Activated T-cell treated with anti-CD3 and anti-CD28 coated beads for 24 hours (primary cell): ENCODE measurements at places on chromosomes 6 and 20.

GRCh38 chr6:125082908-125083683 is 70.5 kb upstream of the TPD52L1 start:
- DNase-seq: no peak

DNA sequence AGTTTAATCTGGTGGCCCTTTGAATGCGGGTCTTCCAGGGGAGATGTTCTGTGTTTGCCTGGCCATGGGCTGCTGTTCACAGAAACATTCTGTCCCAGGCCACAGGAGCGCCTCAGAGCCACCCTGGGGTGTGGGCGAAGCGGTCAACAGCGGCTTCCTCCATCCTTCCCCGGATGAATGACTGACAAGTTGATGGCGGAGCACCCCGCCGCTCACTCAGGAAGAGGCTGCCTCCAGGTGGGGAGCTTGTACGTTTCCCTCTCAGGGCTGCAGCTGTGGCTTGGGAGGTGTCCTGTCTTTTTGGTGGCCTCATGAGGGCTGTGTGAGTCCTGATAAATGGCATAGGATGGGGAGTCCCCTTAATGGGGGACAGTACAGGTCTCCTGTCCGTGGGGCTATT is 178.4 kb downstream of the NRN1 start:
- no peak for DNase-seq

DNA sequence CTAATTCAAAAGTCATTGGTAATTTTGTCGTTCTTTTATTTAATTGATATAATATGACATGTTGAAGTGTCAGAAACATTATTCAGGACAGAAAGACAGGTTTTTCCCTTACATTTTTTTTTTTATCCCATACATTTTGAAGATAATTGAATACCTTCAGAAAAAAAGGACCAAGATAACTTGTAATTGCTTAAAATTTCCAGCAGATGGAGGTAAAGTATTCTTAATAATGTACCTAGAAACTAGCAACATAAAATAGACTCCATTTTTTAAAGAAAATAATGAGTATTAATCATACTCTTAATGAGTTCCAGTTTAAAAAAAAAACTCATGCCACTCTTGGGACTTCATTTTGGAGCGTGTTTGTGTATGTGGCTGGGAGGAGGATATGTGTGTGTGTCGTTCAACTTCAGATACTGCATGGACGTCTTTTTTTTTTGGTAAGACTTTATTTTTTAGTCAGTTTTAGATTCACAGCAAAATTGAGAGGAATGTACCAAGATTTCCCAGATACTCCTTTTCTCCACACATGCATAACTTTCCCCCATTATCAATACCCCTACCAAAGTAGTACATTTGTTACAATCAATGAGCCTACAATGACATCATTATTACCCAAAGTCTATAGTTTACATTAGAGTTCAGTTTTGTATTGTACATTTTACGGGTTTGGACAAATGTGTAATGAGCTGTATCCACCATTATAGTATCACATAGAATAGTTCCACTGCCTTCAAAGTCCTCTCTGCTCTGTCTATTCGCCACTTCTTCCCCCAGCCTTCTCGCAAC is 79.4 kb downstream of the ROS1 start:
- no peak for DNase-seq

DNA sequence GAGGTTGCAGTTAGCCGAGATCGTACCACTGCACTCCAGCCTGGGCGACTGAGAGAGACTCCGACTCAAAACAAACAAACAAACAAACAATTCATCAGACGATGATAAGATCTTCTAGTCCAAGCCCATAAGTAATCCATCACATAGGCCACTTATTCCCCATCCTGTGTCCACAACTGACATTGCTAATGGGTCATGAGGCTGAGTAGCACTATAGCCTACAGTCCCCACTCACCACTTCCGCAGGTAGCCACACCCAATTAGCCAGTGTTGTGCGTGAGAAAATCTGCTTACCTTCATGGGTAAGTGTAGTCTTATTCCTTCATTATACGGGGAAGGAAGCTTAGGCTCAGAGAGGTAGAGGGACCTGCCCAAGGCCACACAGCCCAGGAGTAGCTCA is 13.1 kb downstream of the JPH2 start:
- no peak for DNase-seq

DNA sequence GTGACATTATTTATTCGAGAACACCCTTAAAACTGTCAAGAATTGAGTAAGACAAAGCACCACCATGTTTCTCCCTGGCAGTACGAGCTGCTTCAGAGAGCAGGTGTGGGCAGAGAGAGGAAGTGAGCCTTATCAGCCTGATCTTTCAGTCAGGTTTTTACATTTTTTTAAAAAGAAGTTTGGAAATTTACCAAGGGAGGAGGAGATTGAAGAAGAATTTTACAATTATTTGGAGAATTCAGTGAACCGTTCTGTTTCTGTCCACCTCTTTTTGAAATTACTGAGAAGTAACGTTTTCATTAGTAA is 75.5 kb downstream of the ZDHHC14 start:
- DNase-seq: no peak

DNA sequence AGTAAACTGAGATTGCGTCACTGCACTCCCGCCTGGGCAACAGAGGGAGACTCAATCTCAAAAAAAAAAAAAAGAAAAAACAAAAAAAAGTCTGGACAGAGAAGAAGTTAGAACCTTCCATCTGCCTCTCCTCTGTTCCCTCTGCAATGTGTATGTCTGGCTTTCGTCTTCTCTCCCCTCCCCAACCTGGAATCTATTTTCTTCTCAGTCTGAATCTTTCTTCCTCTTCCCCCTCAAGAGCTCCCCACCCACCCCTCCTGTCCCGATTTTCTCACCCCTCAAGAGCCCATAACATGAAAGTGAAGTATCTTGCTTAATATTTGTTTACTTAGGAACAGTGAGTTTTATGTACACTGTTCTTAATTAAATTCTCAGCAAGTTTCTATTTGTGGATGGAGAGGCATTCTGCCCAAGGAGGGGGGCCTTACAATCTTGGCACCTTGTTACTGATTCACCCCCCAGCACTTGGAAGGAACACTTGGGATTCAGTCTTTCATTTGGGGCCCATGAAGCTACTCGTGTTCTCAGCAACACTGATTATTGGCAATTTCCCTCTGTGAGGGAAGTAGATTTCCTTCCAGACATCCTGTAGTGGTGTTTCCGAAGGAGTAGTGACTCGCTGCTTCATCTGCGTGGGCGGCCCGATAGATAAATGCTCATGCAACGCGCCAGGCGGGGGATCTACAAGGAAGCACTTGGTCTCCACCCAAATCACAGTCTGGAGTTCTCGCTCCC is 69.3 kb upstream of the SRSF6 start:
- no peak for DNase-seq

GRCh38 chr6:105280033-105280432 is 100.2 kb upstream of the POPDC3 start:
- no peak for DNase-seq

DNA sequence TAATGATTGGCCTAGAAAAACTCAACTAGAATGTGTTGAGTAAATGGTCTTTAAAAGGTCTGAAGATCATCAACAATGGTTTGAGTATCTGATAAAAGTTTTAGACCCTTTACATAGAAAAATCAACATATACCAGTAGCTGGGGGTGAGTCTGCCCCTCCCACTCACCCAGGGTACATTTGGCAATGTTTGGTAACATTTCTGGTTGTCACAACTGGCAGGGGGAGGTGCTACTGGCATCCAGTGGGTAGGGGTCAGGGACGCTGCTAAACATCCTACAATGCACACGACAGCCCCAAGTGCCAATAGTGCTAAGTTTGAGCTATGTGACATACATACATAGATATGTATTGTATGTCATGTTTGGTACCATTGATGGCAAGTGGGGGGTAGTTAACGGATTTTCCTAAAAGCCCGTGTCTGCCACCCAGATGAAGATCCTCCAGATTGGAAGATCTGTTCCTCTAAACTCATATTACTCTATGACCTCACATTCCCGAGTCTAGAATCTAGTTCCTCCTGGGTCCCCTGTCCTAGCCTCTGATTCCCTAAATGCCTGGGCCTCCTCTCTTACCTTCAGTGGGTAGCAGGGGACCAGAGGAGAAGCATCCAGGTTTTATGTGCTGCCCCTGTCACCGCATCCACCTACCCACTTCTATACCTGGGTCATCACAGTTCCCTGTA is 2.5 kb upstream of the MMP9 start:
- DNase-seq: no peak

DNA sequence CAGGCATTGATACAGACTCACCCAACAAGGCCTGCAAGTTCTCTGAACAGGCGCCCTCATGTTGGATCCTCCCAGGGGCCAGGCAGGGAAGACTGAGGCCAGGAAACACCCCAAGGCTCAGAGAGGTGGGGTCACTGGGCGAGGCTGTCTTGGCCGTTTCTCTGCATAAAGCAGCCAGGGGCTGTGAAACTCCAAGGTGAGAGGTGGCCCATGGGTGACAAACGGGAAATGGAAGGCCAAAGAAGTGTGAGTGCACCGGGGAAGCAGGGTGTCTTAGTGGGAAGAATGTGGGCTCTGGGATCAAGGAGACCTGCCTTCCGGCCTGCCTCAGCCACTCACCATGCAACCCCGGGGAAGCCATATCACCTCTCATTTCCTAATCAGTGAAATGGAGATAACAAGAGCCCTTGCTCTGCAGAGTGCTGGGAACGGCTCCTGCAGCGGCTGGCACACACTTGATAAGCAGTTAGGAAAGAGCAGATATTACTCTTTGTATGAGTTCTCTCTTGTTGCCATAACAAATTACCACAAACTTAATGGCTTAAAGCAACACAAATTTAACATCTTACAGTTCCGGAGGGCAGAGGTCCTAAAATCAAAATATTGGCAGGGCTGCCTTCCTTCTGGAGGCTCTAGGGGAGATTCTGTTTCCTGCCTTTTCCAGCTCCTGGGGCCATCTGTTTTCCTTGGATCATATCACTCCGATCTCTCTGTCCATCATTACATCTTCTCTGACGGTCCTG is 168.6 kb downstream of the NFATC2 start:
- no peak for DNase-seq

DNA sequence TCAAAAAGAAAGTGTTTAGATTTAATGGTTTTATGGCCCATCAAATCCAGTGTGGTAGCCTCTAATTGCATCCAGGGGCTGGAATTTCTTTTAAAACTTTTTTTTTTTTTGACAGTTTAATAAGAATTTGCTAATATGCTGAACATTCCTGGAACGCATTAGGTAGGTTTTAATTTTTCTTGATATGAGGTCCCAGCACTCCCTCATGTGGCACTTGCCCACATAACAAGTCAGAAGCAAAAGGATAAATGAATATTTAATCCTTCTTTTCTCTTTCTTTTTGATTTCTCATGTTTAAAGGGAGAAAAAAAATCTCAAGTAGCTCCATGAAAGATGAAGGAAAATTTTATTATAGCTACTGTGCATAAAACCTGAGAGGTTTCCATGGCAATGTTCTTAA is 13.5 kb downstream of the HAO1 start:
- no peak for DNase-seq

DNA sequence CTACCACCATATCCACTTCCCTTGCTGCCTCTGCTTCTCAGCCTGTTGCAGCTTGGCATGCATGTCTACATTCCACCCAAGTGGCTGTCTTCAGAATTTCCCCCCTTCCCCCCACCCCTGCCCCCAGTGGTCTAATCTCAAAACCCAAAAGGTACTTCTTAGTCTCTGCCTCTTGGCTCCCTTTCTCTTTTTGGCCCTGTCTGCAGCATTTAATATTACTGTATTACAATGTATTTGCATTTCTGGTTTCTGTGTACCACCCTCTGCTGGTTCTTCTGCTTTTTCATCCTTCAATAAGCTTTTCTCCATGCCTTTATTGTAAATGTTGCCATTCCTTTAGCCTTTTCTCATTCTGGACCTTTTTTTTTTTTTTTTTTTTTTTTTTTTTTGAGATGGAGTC is 43.0 kb downstream of the RPRD1B start:
- no peak for DNase-seq

DNA sequence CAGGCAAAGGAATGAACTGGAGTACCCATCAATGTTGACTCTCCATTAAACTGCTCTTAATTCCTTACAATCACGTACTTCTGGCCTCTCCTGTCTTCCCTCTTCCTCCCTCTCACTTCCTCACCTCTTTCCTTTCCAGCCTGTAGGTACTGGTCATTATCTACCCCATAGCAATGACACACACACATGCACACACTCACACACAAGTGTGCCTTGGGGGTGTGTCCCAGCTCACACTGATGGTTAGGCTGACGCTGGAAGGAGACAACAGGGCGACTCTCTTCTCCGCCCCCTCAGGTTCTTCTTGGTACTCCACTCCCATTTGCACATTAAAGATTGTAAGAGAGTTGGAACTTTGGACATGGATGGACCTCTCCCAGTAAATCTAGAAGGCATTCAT is 14.0 kb upstream of the SERPINB9 start:
- DNase-seq: no peak

DNA sequence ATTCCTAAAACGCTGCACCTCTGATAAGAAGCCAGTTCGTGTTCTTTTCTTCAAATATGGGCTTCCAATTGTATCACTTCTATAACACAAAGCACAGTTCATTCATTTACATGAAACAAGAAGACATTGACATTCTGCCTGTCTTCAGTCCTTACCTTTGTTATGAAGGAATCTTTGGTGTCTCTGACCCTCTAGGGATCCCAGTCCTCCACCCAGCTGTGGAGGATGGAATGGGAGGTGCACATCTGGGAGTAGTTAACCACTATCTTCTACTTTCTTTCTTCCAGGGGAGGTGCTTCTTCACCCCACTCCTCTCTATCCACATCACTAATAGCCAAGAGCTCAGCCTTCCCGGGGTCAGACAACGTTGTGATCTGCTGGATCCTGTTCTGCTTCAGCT is 233.4 kb downstream of the CDC5L start:
- no peak for DNase-seq

DNA sequence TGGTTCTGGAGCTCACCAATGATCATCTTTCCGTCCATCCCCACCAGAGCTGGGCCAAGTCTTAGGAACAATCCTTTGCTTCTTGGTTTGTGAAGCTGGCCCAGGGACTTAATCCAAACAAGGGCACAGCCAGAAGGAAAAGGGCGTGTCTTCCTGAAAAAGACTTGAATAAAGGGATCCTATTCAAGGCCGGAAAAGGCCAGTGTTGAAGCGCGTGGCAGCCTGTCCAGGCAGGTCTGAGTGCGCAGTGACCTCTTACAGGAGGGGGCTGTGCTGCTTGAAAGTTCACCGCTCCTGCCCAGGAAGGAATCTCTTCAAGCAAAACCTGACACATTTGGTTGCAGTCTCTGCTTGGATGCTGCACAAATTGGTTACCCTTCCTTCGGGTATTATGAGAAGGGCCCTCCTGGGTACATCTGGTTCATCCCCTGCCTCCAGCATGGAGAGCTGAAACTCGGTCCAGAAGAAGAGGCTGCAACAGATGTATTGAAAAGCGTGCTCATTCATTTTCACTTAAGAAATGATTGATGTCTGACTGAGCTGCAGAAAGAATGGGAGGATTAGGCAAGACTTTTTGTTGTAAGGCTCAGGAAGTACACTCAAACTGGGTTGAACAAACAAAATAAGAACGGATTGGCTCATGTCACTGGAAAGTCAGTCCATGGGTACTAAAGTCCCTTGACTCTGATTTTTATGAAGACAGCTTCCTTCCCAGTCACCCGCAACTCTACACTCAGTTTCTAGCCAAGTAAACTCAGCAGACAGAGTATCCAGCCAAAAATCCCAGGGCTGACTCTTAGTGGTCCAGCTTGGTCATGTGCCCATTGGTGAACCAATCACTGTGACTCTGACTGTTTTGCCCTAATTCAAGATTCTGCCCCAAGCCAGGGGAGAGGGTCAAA is 136.3 kb downstream of the TFAP2C start:
- DNase-seq: no peak

- no peak for DNase-seq
These were observed 154.6 kb upstream of the HDAC2 start for GRCh38 chr6:114125576-114125975.
